ENCODE measurements at places on chromosomes 3 and 15. TPM values are rescaled to one million over a fixed set of nuclear protein-coding genes. Genes with fewer than 3 reads are reported as not detected.

DNA sequence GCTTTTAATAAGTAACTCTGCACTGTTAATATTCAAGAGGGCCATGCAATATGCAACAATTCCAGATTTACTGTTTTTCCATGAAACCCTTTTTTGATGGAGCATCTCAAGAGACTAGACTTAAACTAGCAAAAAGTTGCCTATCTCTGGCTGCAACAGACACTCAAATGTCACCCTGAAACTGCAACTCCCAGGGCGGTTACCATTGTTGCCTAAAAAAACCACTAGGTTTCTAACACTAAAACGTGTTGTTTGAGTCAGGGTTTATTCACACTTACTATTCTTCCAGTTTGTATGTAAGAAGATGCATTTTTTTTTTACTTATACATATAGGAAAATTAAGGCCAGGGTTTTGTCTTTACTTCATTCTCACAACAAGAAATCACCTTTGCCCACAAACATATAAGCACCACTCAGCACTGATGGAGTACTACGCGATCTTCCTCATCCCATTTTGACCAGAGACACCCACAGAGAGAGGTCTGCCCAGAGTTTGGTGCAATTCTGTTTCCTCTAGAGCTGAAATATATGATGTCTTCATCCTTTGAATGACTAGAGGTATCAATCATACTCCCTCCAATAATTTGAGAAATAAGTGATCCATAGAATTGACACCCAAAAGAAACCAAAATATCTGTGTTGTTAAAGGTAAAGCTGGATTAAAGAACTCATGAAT, 124.0 kb upstream of the SNTN start:
- DNase-seq = no peak

DNA sequence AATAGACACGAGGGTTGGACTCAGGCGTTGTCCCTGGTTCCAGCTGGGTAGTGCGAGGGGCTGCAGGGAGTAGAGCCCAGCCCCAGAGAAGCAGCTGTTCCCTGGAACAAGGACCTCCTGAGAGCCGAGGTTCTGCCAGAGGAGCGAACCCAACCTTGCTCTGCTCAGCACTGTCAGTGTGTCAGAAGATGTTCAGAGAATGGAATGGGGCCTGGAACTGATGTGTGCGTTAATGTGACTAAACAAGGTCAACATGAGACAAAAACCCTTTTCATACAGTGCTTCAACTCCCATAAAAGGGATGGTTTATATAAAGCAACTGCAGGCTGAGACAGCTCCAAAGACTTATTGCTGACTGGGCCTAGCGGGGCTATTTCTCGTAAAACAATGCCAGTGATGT, 35.5 kb upstream of the HACD2 start:
- no peak for DNase-seq

- DNase-seq = no peak
Measured at GRCh38 chr3:61668317-61668864, 107.0 kb downstream of the PTPRG start.

DNA sequence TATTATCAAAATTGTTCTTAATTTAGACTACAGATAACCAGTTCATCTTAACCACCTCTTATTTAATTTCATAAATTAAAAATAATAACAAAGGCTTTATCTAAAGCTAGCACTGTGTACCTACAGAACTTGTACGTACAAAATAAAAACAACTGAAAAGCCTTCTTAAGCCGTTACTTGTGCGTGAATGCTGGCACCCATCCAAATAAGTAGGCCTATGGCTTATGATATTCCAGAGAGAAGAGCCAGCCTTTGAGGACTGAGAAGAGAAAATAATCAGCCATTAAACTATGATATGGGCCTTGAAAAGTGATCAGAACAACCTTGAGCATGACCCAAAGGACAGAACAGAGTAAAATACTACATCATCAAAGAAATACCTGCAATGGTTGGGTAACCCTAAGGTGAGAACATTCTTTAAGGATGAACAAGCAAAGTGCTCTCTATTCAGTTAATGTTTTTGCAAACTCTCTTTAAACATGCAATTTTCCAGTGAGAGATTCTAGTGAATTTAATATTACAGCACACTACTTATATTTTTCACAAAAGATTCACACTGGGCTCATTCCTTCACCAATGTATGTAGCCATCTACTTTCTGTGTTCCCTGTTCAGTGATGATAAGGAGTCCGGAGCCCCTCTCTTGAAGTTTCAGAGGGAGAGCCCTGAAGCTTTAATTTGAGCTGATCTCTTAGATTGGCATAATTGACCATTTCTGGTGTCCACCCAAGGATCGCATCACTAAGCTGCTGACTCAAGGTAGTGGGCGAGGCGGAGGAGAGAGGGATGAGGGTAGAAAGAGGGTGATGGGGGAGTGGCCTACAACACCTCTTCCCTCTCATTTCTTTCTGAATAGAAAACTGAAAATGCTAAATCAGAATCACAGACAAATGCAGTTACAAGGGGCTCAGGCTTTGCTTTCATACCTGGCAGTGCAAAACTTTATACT, 7.7 kb upstream of the ACTC1 start:
- no peak for DNase-seq

- DNase-seq = no peak
Measured at GRCh38 chr3:16301507-16301906, 36.5 kb downstream of the OXNAD1 start.

DNA sequence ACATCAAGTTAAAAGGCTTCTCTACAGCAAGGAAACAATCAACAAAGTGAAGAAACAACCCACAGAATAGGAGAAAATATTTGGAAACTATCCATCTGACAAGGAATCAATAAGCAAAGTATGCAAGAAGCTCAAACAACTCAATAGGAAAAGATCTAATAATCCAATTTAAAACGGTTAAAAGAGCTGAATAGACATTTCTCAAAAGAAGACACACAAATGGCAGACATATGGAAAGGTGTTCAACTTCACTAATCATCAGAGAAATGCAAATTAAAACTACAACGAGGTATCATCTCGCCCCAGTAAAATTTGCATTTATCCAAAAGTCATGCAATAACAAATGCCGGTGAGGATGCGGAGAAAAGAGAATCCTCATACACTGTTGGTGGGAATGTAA, 82.2 kb upstream of the NECTIN3 start:
- DNase-seq = no peak

GRCh38 chr3:193974191-193974652, 161.7 kb upstream of the HES1 start:
- no peak for DNase-seq

- no peak for DNase-seq
Measured at GRCh38 chr3:67459796-67460195, 194.6 kb downstream of the SUCLG2 start.

- no peak for DNase-seq
Measured at GRCh38 chr3:171328419-171329082, 131.7 kb downstream of the TNIK start.

- no peak for DNase-seq
Measured at GRCh38 chr3:46417841-46418611, 11.0 kb downstream of the CCRL2 start.

The SEMA3G gene
- 0.33 TPM for total RNA-seq

The THOC7 gene
- total RNA-seq = 89.2 TPM

The DTX3L gene
- 30.4 TPM for total RNA-seq

The OSBPL10 gene
- total RNA-seq = 1.1 TPM

The CHCHD6 gene
- 19.7 TPM for total RNA-seq

The SKOR1 gene
- not detected for total RNA-seq

The HDC gene
- total RNA-seq = 0.66 TPM

The FGF7 gene
- total RNA-seq = not detected

The SLMAP gene
- total RNA-seq = 44.8 TPM
